ENCODE measurements at places on chromosomes 1 and 21. TPM values are rescaled to one million over a fixed set of nuclear protein-coding genes. Genes with fewer than 3 reads are reported as not detected.

- no peak overlapping the region for H3K4me3 ChIP-seq
- H3K36me3 ChIP-seq = peaks cover 74% of the 10 kb centered on the region
- no peak overlapping the region for H3K27ac ChIP-seq
- no peak for DNase-seq
- H3K27me3 ChIP-seq = no peaks in the 10 kb centered on the region
Measured at GRCh38 chr1:228238007-228238406, 30.2 kb downstream of the OBSCN start.

GRCh38 chr1:175000697-175001187, 995 bp downstream of the CACYBP start:
- H3K4me3 ChIP-seq = no peak overlapping the region
- no peaks in the 10 kb centered on the region for H3K27me3 ChIP-seq
- no peak for DNase-seq
- peaks cover 48% of the 10 kb centered on the region for H3K4me1 ChIP-seq
- peaks cover 34% of the 10 kb centered on the region for H3K36me3 ChIP-seq

DNA sequence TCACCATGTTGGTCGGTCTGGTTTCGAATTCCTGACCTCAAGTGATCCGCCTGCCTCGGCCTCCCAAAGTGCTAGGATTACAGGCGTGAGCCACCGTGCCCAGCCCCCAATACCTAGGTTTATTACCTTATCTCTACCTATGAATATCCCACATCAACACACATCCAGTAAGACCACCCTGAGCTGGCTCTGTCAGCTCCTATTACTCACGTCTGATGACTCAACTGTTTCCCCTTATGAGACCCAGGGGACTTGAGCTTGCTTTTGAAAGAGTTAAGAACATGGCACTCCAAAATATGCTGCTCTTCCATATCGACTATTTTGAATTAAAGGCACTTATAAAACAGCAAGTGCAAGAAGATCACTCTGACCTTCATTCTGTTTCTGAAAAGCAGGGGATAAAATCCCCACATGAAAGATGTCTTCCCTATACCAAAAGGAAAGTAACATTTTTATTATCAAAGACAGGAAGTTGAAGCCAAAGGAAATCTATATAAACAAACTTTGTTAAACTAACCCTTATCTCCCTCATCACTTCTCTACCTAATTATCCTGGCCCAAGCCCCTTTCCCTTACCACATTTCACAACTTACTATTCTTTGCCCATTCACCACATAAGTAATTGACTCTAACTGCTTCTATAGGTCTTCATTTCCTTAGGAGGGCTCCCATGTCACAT, 41.3 kb upstream of the OSBPL9 start:
- H3K4me3 ChIP-seq = peak overlapping the region; percentile 19
- no peaks in the 10 kb centered on the region for H3K36me3 ChIP-seq
- peaks cover 30% of the 10 kb centered on the region for H3K4me1 ChIP-seq
- peak; percentile 22 for DNase-seq
- H3K27me3 ChIP-seq = no peaks in the 10 kb centered on the region

TRNP1 gene
- 0.96 TPM for total RNA-seq

- no peaks in the 10 kb centered on the region for H3K27me3 ChIP-seq
- no peak overlapping the region for H3K4me3 ChIP-seq
- peak overlapping the region; percentile 77 for H3K27ac ChIP-seq
- H3K4me1 ChIP-seq = peaks cover 21% of the 10 kb centered on the region
- DNase-seq = no peak
- H3K36me3 ChIP-seq = peaks cover 5% of the 10 kb centered on the region
Measured at GRCh38 chr1:154398141-154398540, 7.0 kb upstream of the IL6R start.

Measured in activated T-cell treated with anti-CD3 and anti-CD28 coated beads, Interleukin-2, amount 50 U/mL, for 72 hours (primary cell).